ENCODE measurements at places on chromosomes 11 and 22.

GRCh38 chr11:120137611-120138521 lies at the start of gene TRIM29:
Gene TRIM29, minus strand, starts transcription at chr11:120138113. Its CDS starts 82 bp downstream, at chr11:120138031.
- no peak for DNase-seq

DNA sequence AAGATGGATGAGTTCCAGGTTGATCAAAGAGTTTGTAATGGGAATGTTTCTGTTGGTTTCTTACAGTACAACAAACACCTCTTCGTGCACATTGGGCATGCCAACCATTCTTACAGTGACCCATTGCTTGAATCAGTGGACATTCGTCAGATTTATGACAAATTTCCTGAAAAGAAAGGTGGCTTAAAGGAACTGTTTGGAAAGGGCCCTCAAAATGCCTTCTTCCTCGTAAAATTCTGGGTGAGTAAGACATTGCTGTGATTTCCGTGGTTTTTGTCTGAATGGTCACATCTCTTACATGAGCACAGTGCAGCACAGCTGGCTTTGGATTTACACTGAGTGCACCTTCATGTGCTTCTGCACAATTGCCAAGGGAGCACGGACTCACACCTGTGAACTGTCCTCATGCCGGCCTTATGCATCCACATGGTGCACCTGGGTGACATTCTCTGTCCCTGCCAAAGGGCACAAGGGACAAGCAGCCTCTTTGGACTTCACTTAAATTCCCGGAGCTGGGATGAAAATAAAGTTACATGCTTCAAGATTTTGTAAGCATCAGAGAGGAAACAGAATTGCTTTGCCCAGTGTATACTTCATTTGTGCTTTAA lies 107.1 kb upstream of the RASSF10 start:
- no peak for DNase-seq

DNA sequence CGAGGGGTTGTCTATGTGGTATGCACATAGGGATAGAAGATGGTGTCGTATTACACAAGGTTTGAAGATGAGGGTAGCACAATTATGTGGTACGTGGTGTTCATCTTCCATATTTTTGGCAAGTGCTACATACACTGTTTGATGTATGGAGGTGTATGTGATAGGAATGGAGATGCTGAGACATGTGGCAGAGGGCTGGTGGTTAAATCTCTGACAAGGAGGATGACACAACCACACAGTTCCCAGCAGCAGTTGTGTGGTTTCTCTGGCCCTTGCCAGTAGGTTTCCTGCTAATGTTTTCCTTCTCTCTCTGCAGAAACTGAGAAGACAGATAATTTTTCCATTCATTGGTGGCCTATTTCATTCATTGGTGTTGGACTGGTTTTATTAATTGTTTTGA lies 17.0 kb downstream of the NCR3LG1 start:
- DNase-seq: no peak

DNA sequence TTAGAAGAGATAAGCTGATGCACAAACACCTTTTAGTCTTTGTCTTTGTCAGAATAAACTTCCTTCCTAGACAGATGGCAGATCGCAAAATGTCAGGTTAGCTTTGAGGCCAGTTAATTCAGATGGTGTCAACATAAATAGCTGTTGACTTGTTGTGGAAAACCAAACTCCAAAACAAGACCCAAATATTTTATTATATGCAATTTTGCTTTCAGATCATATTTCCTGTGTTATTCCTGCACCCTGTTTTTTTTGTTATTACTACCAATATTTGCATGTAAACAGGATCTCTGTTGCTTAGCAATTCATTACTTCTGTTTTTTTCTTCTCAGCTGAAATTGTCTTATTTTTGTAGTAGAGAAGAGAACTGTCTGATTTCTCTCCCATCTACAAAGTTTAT lies 316.0 kb downstream of the ETS1 start:
- DNase-seq: no peak

DNA sequence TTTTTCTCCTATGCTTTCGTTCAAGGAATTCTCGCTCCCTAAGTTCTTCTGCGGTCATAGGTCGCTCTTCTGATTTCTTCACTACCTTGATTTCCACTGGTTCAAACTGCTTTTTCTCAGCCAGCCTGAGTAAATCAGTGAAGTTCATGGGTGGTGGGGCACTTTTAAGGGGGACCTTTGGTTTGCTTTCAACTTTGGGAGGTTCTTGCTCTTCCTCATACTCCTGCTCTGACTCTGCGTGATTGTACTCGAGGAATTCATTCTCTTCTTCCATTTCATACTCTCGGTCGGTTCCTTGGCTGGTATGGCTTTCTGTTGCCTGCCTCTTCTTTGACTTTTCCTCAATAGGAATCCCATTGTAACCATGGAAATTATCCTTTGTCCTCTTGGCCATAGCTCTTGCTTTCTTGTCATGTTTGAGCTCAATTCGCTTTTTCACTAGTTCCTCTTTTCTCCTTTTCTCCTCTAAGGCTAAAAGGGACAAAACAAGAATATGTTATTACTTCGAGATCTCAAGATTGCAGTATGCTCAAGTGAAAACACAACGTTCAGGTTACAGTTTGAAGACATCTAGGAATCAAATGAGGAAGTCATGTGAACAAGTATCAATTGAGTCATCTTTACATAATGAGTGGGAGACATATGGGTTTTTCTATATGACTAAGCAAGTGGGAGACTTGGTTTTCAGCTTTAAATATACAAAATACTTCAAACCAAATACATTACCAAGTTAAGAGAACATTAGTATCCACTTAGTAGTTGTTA lies 16.2 kb downstream of the MISFA start:
- peak; percentile 95 for DNase-seq

- peak; percentile 78 for DNase-seq
Measured at GRCh38 chr11:117979481-117980211, 6.5 kb upstream of the IL10RA start.

GRCh38 chr11:133134314-133135173 lies 397.8 kb downstream of the OPCML start:
- DNase-seq: peak; percentile 22

- peak; percentile 100 for DNase-seq
Measured at GRCh38 chr11:79092791-79093353, 348.0 kb downstream of the TENM4 start.

DNA sequence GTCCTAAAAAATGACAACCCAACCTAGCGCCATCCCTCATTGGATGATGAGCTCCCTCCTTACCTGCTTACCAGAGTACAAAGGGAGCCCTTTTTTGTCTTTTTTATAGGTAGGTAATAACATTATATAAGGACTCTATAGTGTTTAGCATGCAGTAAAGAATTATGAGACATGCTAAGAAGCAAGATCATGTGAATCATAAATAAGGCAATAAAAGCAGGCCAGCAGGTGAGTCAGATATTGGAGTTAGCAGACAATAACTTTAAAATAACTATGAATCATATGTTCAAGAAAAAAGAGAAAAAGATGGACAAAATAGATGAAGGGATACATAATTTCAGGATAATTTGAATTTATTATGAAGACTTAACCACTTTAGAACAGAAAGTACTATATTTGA lies 81.5 kb downstream of the GRK3 start:
- DNase-seq: no peak

DNA sequence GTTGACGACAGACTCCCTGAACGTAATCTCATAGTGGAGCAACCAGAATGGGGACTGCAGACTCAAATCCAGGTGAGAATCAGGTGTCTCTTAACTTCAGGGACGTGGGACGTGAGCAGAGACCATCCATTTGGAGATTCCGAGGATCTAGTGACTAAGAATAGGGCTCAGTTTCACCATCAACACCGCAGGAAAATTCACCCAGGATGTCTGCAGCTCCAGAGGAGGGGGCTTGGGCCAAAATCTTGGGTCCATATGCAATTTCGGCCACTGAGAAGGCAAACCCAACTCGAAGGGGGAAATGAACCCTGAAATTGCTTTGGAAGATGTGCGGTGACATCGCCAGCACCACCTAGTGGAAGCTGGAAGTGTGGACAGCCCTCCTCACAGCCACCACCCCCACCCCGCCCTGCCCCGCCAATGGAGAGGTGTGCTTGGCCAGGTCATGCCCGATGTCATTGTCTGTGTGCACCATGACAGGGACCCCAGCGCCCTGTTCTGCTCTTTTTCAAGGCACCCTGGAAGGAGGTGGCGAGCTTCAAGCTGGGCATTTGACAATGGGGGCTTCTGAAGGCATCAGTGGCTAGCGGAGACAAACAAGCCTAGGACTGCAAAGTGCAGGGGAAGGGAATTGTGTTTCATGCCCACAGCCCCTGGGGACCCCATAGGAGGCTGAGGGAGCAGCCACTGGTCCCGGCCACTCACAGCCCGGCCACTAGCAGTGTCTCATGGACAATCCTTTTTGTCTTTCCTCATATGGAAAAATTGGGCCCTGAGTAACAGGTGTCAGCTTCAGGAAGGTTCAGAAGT lies 24.8 kb downstream of the APOL1 start:
- DNase-seq: peak; percentile 66

DNA sequence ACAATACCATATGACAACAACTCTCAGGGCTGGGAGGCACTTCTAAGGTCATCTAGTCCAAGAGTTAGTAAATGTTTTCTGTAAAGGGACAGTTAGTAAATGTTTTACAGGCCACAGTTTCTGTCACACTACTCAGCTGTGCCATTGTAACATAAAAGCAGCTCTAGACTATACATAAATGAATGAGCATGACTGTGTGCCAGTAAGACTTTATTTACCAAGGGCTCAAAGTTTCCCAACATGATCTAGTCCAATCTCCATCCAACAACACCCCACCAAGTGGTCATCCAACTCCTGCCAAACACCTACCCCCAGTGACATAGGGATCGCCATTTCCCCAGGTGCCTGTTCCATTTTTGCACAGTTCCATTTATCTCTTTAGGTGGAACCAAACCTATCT lies 12.1 kb downstream of the SERGEF start:
- no peak for DNase-seq

DNA sequence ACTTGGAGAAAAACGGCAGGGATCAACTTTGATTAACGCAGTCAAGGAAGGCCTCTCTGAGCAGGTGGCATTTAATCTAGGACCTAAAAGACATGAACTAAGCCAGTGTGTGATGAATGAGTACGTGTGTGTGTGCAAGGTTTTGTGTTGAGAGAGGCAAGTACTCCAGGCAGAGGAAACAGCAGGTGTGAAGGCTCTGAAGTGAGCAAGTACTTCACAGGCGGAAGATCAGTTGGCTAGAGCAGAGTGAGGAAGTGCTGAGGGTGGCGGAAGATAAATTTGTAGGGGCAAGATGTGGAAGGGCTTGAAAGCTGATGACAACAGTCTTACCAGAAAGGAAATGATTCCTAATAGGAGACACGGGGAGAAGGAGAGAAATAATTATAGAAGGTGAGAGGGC lies 6.8 kb downstream of the APIP start:
- DNase-seq: peak; percentile 12

- no peak for DNase-seq
Measured at GRCh38 chr11:43818220-43818619, 62.4 kb upstream of the ALKBH3 start.

DNA sequence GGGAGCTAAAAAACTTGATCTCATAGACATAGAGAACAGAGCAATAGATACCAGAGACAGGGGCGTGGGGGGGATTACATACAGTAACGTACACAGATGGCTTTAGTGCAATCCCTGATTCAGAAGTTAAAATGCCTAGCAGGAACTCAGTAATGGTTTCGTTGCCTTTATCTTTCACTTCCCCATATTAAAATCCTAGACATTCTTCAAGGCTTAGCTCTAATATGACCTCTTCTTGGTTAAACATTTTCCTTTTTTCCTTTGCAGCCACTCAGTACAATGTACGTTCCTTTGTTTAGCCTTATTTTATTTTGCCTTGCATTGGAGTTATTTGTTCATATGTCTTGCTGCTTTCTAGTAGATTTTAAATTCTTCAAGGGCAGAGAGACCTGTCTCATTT lies 104.9 kb downstream of the C11orf87 start:
- peak; percentile 96 for DNase-seq

DNA sequence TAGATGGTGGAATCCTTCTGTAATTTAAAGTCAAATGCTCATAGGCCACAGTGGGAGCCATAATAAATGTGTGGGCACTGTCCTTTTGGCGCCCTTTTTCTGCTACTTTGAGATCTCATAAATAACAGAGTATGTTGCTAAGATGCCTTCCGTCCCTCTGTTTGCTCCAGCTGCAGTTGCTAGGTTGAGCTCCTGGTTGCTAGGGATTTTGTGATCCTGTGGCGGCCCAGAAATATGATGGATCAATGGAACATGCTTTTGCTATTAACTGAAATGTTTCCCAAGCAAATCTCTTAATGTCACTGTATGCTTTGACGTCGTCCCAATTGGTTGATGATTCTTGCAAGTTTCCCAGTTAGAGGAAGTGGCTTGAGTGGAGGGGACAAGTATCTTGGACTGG lies 53.5 kb downstream of the MYO18B start:
- no peak for DNase-seq

DNA sequence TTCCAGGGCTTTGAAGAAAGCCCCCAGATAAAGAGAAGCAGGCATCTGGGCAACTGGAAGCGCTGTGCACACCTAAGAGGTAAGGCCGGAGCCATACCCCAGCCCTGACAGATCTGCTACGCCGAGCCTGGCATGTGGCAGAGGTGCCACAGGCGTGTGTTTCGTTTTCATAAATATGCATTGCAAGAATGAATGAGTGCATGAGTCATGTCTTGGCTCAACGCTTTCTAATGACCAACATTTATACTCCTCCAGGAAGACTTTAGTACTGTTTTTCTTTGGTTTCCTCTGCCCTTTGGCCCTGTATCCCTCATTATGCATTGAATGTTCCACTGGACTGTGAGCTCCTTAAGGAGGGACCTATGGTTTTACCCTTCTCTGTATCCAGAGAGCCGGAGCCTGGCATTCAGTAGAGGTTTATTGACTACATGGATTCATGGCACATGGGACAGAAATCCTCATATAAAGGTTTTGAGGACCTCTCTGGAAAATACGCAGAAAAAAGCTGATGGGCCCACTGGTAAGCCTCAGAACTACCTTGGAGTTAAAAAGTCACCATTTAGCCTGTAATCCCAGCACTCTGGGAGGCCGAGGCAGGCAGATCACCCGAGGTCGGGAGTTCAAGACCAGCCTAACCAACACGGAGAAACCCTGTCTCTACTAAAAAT lies 38.9 kb upstream of the CSNK2A3 start:
- no peak for DNase-seq

DNA sequence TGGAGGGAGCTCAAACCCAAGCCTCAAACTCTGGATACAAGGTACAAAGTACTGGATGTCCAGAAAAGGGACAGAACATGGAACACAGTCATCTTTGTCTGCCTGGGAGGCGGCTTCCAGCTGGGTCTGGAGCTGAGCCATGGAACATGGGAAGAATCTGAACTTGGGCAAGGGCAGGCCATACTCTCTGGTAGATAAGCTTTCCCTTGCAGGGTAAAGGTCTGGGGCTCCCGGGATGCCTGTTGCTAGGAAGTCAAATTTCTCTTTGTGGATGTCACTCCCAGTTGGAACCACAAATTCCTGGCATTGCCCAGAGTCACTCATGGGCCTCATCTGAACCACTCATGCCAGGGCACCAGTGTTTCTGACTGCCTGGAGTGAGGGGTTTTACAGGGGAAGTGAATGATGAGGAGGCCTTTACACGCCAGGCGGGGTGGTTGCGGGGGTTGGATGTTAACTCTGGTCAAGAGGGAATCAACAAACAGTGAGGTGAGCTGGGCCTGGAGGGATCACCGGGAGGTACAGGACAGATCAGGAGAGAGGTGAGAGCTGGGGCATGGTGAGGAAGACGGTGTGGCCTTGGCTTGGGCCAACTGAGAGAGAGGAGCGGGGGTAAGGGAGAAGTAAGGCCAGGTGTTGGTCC lies 5.7 kb downstream of the FTH1 start:
- DNase-seq: no peak

- no peak for DNase-seq
Measured at GRCh38 chr11:69752890-69753289, 22.3 kb downstream of the FGF4 start.
